ENCODE measurements at places on chromosomes 5 and 9. TPM values are rescaled to one million over a fixed set of nuclear protein-coding genes. Genes with fewer than 3 reads are reported as not detected.

ITGA2 gene
- total RNA-seq = 0.38 TPM

PCA3 gene
- total RNA-seq = not detected

PCDHGA11 gene
- 1.3 TPM for total RNA-seq

BRD3OS gene
- total RNA-seq = 2.6 TPM

DNA sequence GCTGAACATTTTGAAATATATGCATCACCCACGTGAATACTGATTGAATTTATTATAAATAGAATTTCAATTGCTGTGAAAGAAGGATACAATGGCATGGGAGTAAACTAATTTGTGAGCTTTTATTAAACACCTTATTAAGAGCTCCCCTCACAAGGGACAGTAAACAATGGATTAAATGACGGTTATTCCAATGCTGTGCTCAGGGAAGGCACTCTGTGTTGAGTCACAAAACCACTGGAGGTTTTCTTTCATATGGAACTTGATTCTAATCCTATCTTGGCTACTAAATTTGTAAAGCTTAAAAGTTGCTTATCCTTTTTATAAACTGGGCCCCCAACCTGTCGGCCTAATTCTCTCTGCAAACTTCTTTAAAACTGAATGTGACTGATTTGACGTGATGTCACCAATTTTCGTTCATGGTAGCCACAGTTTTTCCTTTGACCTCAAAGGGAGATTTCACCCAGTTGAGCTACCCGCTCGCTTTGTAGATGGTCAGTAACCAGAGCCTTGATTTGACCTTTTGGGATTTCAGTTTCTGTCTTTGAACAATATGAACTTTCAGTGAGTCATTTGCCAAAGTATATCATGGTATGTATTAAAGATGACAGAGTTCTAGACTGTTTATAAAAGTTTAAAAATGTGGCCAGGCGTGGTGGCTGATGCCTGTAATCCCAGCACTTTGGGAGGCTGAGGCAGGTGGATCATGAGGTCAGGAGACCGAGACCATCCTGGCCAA lies 61.3 kb upstream of the PIK3R1 start:
- no peak overlapping the region for H3K27ac ChIP-seq
- DNase-seq = no peak
- H3K4me1 ChIP-seq = no peaks in the 10 kb centered on the region
- H3K36me3 ChIP-seq = no peaks in the 10 kb centered on the region
- no peak overlapping the region for H3K4me3 ChIP-seq
- no peaks in the 10 kb centered on the region for H3K27me3 ChIP-seq

DNA sequence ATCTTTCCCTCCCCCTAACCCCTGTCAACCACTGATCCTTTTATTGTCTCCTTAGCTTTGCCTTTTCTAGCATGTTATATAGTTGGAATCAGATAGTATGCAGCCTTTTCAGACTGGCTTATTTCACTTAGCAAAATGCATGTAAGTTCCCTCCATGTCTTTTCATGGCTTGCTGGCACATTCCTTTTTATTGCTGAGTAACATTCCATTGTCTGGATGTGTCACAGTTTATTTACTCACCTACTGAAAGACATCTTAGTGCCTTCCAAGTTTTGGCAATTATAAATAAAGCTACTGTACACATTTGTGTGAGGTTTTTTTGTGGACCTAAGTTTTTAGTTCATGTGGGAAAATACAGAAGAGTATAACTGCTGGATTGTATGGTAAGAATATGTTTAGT lies 230.1 kb downstream of the PBX3 start:
- H3K27me3 ChIP-seq = no peaks in the 10 kb centered on the region
- DNase-seq = no peak
- H3K4me1 ChIP-seq = no peaks in the 10 kb centered on the region
- H3K27ac ChIP-seq = no peak overlapping the region
- H3K36me3 ChIP-seq = no peaks in the 10 kb centered on the region

Measured in gastrocnemius medialis (tissue), 4 donors.